T-cell (primary cell): ENCODE measurements at places on chromosomes 1 and 21.
A peak's percentile ranks its signal among the peaks of the same experiment; 100 is the strongest.

- no peak for DNase-seq
Measured at GRCh38 chr1:231078250-231078649, 38.2 kb upstream of the FAM89A start.

DNA sequence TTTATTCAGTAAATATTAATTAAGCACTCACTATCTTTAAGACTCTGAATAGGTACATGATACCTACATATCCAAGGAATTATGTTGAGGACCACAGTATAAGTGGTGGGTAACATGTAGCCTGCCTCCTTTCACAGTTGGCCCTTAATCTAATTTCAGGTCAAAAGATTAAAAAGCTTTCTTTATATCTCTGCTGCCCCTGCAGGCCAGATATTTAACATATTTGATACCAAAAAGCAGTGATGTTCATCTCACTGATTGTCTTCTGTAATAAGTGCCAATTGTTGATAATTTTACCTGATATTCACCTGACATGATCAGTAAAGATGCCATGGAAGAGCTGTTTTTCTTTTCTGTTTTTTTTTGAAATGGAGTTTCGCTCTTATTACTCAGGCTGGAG lies 36.5 kb downstream of the RLF start:
- DNase-seq: no peak

GRCh38 chr1:12596007-12596821 lies 21.8 kb downstream of the DHRS3 start:
- DNase-seq: no peak

DNA sequence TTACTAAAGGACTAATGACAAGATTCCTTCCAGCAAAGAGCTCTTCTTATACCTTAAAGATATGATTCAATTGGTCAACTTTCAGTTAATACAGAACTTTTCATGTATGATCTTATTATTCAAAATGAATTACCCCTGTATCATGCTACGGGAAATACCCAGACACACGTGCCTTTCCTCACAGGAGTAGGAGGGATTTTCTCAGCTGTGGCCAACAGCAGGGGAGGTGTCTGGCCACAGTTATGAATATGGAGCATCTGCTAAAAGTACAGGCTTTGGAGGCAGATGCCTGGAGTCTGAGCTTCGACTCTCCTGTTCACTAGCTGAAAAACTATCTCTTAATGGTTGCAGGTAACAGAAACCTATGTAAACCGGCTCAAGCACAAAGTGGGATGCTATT lies 53.6 kb downstream of the KIAA1614 start:
- DNase-seq: no peak

GRCh38 chr1:94864821-94865220 lies 44.7 kb downstream of the SLC44A3 start:
- no peak for DNase-seq

GRCh38 chr1:163820226-163820625 lies 498.5 kb downstream of the NUF2 start:
- no peak for DNase-seq

DNA sequence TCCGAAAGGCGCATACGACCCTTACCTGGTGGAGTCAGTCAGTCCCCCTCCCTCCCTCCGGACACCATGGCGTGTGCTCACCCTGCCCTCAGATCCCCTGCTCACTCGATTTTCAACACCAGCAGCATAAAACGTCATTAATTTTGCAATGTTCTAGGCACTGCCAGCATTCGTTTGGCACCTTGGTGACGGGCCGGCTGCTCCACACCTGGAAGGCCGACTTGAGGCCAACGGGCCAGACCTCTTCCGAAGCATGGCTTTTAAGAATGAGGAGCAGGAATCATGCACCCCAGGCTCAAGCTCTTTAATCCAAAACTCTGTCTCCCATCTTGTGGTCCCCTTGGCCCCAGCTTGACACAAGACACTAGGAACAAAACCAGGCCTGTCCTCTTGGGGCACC lies 33.1 kb downstream of the NPHP4 start:
- no peak for DNase-seq

GRCh38 chr1:197770243-197770642 lies 5.0 kb downstream of the DENND1B start:
- no peak for DNase-seq

- no peak for DNase-seq
Measured at GRCh38 chr1:178690496-178690895, 34.5 kb upstream of the RALGPS2 start.

DNA sequence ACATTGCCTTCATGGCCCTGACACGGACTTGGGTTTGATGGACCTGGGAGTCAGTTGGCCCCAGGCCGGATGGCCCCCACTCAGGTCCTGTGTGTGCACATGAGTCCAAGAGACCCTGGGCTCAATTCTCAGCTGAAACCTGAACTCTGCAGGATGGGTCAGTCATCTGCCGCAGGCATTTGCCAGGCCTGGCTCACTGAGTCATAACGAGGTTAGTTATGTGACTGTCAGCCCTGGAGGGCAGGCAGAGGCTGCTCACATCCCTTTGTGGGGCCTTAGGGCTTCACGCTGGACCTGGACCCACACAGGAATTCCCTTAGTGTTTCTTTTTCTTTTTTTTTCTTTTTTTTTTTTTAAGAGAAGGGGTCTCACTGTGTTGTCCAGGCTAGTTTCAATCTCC lies 46.5 kb downstream of the PSMG1 start:
- DNase-seq: no peak

GRCh38 chr1:151693057-151693651 lies 23.4 kb downstream of the CELF3 start:
- no peak for DNase-seq

- no peak for DNase-seq
Measured at GRCh38 chr1:25527226-25527846, 16.1 kb upstream of the LDLRAP1 start.

DNA sequence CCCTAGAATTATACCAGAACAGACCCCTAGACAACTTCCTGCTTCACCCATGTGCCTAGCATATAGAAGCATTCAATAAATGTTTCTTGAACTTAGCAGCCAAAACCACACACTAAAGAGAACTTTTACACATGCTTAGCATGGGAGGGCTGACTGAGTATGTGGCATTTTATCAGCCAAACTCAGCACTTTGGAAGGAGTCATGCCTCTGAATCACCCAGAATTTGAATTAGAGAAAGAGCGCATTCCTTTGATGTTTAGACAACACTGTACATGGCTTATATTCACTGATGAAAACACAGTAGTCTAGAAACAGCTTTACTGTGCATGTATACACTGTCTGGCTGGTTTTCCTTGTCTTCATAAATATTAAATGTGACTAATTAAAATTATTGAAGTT lies 26.1 kb downstream of the SPAG17 start:
- DNase-seq: no peak

DNA sequence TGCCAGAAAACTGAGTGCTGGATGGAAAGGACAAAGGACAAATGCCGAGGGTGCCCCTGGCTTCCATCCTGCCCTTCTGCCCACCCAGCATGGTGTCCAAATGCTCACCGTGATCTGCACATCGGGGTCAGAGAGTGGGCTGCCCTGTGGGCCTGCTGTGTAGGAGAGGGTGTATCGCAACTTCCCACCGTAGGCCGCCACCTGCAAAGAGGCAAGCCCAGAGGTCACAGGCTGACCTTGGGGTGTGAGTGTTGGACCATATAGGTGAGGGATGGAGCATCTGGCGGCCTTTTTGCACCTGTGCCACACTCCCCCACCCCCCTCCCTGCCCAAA lies 53.5 kb downstream of the LDLRAD2 start:
- no peak for DNase-seq

- DNase-seq: peak; percentile 54
Measured at GRCh38 chr1:203038891-203039608, 12.8 kb downstream of the PPFIA4 start.

DNA sequence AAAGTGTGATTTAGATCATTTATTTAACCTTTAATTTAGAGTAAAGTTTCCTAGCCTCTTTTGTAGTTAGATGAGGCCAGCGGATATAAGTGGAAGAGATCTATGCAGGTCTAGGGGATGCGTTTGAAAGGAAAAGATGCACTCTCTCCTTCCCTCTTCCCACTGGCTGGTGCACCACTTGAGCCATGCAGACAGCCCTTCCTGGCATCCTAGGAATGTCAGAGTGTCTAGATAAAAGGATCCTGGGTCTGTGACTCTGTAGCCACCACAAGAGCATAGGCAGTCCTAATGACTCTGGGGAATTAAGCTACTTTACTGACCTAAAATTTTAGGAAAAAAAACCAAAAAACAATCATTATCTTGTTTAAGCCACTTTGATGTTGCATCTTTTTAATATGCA lies 16.0 kb upstream of the STUM start:
- no peak for DNase-seq

DNA sequence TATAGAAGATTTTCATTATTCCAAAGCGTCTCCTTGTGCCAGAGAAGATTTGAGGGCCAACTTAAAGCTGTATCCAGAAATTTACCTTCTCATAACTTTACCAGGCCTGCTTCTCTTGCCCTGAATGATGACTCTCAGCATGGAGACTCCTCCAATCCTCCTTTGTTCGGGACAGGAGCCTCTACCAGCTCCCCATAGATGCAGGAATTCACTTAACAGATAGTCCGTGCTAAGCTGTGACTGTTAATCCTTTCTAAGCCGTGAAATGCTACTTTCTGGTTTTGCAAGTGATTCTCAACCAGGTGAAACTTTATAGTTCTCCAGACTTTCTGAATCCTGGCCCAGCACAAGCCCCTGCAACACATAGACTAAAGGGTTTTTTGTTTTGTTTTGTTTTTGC lies 31.8 kb upstream of the KCND3 start:
- DNase-seq: no peak

DNA sequence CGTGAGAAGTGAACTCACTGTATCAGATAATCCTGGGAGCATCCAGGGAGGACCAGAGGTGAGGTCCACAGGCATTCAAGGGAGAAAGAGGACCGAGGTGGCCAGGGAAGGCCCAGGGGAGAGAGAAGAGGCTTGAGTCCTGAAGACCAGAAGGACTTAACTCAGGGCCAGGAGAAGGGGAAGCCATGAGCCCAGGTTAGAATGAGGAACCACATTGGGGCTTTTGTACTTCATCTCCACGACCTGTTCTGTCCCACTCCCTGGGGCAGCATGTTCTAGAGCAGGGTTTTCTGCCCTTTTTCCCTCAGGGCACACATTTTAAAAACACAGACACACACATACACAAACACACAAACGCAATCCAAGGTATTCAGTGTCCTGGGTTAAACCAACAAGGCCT lies 8.4 kb downstream of the LGR6 start:
- DNase-seq: no peak

DNA sequence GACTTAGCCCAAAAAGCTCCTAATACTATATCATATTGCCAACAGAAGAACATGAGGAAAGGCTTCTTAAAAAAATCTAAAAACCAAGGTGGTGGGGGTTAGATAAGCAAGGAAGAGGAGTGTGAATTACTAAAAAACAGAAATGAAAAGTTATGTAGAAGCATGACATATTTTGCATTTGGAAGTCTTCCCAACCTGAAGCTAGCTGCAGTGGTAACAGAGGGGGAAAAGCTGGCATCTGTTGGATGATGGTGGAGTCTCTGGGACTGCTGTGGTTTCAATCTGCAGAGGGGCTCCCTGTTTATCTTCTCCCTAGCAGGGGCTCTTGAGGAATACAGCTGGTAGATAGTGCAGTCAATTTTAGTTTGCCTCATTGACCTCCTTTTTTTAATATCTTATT lies 249.2 kb upstream of the KIAA0040 start:
- no peak for DNase-seq

- no peak for DNase-seq
Measured at GRCh38 chr1:35646043-35646442, 4.7 kb upstream of the PSMB2 start.

GRCh38 chr1:236280438-236281197 lies 1.1 kb downstream of the ERO1B start:
- peak; percentile 31 for DNase-seq

DNA sequence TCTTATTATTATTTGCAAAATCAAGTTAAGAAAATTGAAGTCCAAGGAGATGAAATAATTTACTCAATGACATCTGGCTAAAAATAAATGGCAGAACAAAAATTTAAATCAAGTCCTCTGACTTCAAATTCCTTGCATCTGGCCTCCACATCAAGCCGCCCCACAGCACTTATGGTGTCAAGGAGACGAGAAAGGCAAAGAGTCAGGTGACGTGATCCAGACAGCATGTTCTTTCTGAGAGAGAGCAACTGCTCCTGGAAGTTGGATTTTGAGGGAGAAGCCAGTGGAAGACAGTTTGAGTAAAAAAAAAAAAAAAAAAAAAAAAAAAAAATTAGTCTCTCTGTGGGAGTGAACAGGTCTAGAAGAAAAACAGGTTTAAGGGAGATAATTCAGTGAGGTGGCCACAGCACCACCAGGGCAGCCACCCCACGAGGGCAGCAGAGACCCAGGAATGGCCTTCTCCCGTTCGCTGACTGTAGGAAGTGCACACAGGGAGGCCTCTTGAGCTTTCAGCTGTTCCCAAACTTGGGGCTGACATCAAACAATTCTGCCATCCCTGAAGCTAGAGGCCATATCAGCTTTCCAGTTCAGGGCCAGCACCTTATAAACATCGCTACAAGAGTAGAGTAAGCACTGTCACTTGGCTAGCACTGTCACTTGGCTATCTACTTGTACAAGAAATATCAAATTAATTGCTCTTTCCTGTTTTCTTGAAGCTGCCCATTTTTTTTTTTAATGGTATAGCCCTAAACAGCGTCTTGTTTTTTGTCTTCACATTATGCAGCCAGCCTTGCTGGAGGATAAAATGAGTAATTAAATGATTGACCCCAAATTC lies 7.8 kb downstream of the C1orf162 start:
- DNase-seq: peak; percentile 32

DNA sequence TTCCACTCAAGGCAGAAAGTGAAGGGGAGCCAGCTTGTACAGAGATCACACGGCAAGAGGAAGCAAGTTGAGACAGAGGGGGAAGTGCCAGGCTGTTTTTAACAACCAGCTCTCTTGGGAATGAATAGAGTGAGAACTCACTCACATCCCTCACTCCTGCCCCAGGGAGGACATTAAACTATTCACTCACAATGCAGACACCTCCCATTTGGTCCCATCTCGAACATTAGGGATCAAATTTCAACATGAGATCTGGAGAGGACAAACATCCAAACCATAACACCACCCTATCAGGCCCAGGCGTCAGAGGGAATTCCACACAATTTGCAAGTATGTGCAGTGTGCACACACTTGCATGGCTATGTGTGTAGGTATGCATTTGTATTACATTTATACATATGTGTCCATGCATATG lies 62.7 kb downstream of the DMAP1 start:
- DNase-seq: no peak

- no peak for DNase-seq
Measured at GRCh38 chr1:12333036-12333785, 103.4 kb downstream of the VPS13D start.

DNA sequence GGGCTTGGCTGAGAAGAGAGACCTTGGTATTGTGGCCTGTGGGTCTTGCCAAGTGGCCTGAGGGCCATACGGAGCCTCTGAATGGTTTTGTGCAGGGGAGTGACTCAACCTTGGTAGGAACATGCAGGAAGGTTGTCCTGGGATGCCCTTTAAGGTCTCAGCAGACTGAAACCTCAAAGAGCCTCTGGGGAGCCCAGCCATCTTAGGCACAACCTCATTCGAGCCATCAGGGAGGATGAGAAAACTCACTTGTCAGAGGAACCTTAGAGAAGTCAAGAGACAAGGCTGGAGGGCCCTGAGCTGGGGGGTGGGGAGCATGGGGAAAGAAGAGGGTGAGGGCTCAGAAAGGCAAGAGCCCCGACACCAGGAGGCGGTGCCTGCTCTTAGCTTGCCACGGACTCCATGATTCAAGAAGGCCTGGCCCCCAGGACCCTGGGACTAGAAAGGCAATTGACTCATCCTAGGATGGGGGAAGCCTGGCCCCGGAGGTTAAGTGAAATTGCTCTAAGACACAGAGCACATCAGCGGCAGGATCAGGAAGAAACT lies 13.0 kb downstream of the IFI6 start:
- DNase-seq: no peak

GRCh38 chr1:1892763-1893120 lies 1.9 kb upstream of the GNB1 start:
- no peak for DNase-seq

GRCh38 chr1:162974810-162975209 lies 94.4 kb upstream of the RGS4 start:
- no peak for DNase-seq
